Retinal pigment epithelial cell (primary cell): ENCODE measurements at places on chromosomes 2 and 18.

- DNase-seq: no peak
These were observed 352.2 kb downstream of the ZNF521 start for GRCh38 chr18:24999650-25000267.

DNA sequence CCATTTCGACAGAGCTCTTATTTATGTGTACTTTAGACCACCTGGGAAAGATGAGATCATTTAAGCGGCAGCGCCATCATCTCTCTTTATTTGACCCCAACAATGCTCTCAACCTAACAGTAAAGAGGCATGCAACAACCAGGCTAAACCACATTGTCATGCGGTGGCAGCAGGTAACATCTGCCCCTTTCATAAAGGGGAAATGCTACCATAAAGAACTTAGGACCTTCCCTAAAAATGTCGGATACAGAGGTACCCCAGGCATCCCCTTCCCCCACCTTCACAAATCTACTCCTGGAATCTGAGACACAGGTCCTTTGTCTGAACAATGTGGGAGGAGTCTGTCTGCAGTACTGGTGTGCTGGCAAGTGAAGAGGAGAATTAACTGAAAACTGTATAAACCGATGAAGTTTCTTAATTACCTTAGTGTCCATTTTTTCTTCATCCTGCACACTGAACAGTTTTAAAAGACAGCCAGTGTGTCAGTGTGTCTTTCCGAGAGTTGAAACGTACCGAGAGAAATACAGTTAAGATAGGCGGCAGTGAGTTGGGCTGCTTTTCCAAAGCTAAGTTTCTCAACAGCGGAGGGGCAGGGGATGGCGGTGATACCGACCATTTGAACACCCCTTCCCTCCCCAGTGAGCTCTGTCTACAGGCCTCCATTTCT lies 1.9 kb downstream of the MEX3C start:
- peak; percentile 47 for DNase-seq

DNA sequence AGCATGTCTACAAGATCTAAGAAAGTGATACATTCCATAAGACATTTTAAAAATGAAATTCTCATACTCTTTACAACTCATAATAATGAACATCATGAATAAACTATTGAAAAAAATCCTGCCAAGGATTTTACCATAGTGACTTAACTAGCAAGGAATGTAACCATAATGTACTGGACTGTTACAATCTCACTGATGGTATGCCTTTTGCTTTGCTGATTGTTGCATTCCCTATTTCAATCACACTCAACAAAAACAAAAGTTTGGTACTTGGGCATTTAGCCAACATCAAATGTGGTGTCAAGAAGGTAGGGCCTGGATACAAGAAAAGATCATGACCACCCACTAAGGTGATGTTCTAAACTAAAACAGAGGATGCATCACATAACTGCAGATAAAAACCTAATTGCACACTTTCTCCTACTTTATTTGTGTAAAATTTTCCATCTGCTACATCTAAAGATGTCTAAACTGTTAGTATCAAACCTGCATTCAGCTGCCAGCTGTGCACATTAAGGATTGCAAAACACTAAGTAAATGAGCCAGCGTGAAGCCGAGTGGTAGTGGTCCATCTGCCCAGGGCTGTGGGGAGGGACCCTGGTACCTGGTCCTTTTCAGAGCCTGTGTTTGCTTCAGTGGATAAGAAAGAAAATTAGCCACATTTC lies 564.4 kb downstream of the ZEB2 start:
- DNase-seq: peak; percentile 59

GRCh38 chr2:30405260-30405605 lies 41.8 kb upstream of the LCLAT1 start:
- DNase-seq: no peak

DNA sequence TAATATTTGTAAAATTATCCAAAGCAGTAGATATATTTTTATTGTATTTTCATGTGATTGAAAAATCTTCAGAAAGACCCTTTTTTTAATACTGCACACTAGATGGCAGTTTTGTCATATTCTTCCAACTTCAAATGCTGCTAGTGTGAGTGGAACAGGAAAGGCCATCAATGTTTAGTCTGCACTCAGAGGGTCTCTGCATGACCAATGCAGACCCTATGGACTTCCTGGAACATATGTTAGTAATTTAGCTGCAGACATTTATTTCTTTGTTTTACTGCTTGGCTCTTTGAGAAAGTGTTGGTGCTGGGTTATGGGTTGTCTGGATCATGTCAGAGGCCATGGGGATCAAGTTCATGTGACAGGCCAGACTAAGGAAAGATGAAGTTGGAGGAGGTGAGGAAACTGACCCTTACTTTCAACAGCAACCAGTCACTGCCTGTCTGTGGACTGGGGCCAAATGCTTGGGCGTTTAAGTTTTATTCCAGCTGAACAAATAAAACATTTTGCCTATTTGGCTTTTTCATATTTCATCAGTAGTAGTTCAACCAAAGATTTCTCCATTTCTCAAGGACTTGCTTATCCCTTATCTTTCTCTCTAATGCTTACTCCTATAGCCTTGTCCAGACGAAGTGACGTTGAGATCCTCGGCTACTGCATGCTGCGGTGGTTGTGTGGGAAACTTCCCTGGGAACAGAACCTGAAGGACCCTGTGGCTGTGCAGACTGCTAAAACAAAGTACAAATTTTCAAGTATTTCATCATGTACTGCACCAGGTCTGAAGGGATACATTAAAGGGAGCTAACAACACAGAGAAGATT lies 84.8 kb downstream of the VRK2 start:
- no peak for DNase-seq

GRCh38 chr18:60554967-60555366 lies 182.4 kb upstream of the MC4R start:
- no peak for DNase-seq

- DNase-seq: no peak
These were observed 44.1 kb upstream of the IGFBP2 start for GRCh38 chr2:216588861-216589710.

GRCh38 chr18:50586710-50587109 lies 26.8 kb downstream of the MAPK4 start:
- DNase-seq: no peak

DNA sequence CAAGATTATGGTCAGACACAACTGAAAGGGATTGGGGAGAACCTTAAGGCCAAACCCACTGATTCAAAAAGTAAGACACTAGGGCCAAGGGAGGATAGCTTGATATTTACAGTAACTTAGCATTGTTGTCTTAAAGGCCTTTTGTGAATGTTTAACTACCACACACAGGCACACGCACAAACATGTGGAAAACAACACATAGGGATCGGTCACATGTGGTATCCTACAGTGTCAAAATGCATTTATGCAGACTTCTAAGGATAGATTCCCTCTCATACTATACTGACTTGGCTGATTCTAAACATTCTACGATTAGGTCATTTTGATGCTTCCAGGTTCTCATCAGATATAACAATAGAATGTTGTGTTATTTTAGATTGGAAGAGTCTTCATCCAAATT lies 638.9 kb upstream of the LRRTM1 start:
- DNase-seq: no peak

DNA sequence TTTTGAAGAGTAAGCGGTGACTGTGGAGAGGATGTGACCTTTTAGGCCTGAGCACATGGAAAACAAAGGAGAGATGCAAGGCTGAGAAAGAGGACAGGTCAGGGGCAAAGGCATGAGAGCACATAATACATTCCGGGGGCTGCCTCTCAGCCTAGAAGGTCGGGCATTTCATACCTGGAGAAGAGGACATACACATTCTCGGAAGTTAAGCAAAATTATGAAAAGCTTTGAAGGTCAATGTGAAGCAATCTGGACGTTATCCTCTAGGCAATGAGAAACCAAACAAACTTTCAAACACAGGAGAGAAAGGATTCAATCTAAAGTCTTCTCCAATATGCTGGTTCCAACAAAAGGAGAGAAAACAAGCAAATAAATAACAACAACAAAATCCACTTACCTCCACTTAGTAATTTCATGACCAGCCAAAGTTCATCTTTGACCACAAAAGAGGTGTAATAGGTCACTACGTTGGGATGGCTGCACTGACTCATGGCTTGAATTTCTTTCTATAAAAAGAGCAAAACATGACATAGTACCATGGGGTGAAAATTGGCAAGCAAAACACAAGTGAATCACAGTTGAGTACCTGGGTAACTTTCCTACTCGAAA lies 80.4 kb downstream of the STK39 start:
- no peak for DNase-seq

DNA sequence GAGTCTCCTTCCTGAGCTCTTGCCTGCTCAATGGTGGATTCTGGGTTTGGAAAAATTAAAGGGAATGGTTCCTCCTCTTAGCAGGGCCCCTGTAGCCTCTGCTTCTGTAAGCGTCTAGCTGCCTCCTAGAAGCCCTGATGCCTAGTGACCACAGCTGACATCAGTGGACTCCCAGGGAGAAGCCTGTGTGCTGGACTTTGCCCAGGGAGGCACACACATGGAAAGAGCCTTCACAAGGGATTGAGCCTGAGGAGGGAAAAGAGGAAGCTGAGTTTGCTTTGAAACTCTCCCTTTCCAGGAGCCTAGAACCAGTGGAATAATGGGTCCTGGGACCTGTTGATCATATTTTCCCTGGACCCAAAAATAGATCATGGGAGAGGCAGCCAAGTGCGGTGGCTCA lies 1.4 kb upstream of the CFAP65 start:
- no peak for DNase-seq

DNA sequence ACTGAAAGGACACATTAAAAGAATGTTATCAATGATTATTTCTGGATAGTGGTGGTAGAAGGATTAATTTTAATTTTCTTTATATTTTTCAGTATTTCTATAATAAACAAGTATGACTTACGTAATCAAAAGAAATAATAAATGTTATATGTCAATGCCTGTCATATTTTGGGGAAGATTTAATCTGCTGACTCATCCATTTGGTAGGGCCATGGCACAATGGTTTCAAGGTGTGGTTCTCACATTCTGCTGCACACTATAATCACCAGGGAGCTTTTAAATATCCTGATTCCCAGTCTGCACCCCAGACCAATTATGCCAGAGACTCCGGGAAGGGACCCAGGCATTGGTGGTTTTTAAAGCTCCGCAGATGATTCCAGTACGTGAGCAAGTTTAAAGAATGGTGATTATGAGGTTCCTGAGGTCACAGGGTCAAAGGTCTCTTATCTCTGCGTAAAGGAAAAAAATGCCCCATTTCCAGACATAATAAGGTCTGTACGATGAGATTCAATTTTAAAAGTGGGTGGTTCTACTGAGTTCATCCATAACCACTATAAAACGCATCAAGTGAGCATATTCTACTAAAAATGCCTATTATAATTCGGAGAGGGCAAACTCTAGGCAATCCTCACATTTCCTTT lies 27.2 kb downstream of the WIPF1 start:
- no peak for DNase-seq

DNA sequence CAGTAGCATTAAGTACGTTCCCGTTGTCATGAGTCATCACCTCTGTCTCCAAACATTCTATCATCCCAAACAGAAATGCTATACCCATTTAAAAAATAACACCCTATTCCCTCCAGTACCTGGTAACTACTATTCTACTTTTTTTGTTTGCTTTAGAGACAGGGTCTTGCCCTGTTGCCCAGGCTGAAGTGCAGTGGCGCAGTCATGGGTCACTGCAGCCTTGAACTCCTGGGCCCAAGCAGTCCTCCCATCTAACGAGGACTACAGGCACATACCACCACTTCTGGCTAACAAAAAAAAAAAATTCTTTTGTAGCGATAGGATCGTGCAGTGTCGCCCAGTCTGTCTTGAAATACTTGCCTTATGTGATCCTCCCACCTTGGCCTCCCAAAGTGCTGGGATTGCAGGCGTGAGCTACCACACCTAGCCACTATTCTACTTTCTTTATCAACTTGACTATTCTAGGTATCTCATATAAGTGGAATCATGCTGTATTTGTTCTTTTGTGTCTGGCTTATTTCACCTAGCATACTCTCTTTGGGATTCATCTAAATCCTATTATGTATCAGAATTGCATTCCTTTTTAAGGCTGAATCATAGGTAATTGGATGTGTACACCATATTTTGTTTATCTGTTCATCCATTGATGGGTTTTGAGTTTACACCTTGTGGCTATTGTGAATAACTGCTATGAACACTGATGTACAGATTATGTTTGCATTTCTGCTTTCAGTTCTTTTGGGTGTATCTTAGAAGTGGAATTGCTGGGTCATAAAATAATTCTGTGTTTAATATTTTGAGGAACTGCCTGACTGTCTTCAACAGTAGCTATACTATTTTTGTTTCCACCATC lies 14.4 kb downstream of the ZCCHC2 start:
- DNase-seq: no peak

DNA sequence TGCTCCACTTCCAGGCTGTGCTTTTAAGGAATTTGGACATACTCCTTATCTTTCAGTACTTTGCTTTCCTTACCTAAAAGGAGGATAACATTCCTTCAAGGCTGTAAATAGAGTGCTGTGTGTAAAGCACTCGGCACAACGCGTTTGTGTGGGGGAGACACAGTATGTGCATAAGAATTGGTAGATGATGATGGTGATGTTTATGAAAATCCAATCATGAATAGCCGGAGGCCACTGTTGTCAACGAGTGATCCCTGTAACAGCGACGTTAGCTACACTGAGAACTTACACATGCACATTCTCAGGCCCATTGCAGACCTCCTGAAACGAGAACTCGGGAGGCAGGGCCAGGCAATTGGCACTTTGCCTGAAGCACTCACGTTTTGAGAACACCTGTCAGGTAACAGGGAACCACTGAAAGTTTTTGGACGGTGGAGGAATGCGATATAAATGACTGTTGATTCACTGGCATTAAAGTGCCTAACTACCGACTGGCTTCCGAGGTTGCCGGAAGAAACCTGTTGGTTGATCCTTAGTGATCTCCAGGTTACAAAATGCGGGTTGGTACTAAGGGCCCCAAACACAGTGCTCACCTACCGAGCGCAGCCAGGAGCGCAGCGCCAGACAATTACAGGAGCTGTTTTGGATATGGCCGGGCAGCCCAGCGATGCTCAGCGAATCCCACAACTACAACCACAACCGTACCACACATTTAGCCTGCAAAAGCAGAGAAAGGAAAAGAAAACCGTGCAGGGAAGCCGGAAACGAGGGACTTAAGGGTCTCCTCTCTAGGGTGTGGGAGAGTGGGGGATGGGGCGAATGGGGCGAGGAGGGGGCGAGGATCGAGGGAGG lies 1.0 kb upstream of the MAP4K4 start:
- no peak for DNase-seq

- no peak for DNase-seq
These were observed 22.8 kb downstream of the ICA1L start for GRCh38 chr2:202848813-202849212.

GRCh38 chr2:185970148-185970852 lies 231.7 kb downstream of the FSIP2 start:
- DNase-seq: no peak
